ENCODE measurements at places on chromosomes 2 and 18. TPM values are rescaled to one million over a fixed set of nuclear protein-coding genes. Genes with fewer than 3 reads are reported as not detected.
A peak's percentile ranks its signal among the peaks of the same experiment; 100 is the strongest.

- no peak for DNase-seq
- no peak overlapping the region for H3K4me3 ChIP-seq
- H3K36me3 ChIP-seq, result no peaks in the 10 kb centered on the region
- H3K4me1 ChIP-seq, result no peaks in the 10 kb centered on the region
- H3K27me3 ChIP-seq, result no peaks in the 10 kb centered on the region
These were observed 162.3 kb downstream of the PHLPP1 start for GRCh38 chr18:62877411-62878221.

GRCh38 chr2:67528320-67528719 lies 131.2 kb downstream of the ETAA1 start:
- no peaks in the 10 kb centered on the region for H3K36me3 ChIP-seq
- DNase-seq, result no peak
- H3K27me3 ChIP-seq, result no peaks in the 10 kb centered on the region
- H3K4me3 ChIP-seq, result no peak overlapping the region
- no peak overlapping the region for H3K27ac ChIP-seq

DNA sequence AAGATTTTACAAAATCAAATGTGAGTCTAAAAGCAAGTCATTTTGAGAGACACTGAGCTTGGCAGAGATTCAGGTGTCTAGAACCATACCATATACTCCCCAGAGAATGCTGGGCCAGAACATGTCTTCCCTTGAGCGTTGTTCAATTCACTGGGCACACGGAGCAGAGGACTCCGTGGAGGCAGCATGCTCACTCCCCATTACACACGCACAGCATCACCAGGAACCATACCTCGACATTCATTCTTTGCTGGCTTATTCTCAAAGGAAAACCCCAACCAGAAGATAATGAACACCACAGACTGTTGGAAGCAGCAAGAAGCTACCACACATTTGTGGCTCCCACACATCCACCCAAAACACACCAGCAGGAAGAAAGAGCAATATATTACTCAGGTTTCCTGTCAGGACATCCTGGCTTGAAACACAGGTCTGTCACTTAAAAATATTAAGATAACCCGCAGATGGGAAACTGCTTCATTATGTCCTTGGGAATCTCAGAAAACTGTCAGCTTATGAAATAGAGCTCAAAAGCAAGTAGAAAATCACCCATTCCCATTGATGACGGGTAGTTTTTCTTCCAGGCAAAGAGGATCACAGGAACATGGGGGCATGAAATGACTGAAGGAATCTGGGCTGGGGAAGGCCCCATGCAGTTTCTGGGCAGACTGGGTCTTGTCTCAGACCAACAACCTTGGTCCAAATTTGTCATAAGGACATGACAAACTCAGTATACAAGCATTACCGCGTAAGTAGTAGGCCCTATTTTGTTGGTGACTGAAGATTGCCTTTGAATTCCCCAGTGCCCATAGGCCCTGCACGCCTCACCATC lies 46.4 kb downstream of the PCBP1 start:
- no peaks in the 10 kb centered on the region for H3K36me3 ChIP-seq
- H3K4me1 ChIP-seq, result peaks cover 95% of the 10 kb centered on the region

GRCh38 chr2:16142383-16143361 lies 202.3 kb downstream of the MYCN start:
- H3K27me3 ChIP-seq, result no peaks in the 10 kb centered on the region
- no peak overlapping the region for H3K27ac ChIP-seq
- H3K36me3 ChIP-seq, result no peaks in the 10 kb centered on the region

- no peak overlapping the region for H3K4me3 ChIP-seq
- no peak for DNase-seq
- no peaks in the 10 kb centered on the region for H3K36me3 ChIP-seq
- no peaks in the 10 kb centered on the region for H3K4me1 ChIP-seq
- H3K27ac ChIP-seq, result no peak overlapping the region
These were observed 242.4 kb upstream of the TANK start for GRCh38 chr2:160917850-160918249.

- H3K4me3 ChIP-seq, result no peak overlapping the region
- no peaks in the 10 kb centered on the region for H3K27me3 ChIP-seq
- H3K27ac ChIP-seq, result no peak overlapping the region
- DNase-seq, result no peak
- no peaks in the 10 kb centered on the region for H3K36me3 ChIP-seq
These were observed 28.2 kb upstream of the YWHAQ start for GRCh38 chr2:9658972-9659371.

DNA sequence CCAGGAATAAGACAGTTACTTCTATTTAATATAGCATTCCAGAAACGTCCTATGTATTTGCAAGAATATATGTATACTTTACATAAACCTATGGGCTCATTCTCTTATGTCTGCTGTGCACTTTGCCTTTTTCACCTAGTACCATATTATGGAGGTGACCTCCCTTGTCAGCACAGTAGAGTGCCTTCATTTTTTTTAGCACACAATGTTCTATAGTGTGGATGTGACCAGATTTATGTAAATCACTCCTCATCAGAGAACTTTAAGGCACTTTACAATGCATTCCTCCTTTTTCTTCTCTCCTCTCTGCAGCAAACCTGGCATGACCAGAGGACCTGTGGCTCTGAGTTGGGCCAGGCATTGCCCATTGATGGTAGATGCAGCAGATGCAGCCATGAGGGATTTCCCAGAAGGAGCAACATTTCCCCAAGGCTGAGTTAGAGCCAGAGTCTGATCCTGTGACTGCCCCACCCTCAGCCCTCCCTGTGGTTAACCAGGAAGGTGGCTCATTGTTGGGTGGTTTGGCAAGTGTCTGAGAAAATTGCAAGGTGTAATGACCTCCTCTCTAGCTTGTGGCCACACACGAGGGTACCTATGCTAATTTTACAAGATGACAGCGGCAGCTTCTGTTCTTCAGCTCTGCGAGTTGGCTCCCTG lies 76.5 kb upstream of the DLX2 start:
- H3K27ac ChIP-seq, result no peak overlapping the region
- H3K27me3 ChIP-seq, result no peaks in the 10 kb centered on the region
- no peaks in the 10 kb centered on the region for H3K4me1 ChIP-seq

- no peak overlapping the region for H3K4me3 ChIP-seq
- H3K36me3 ChIP-seq, result no peaks in the 10 kb centered on the region
- H3K27ac ChIP-seq, result no peak overlapping the region
- no peaks in the 10 kb centered on the region for H3K27me3 ChIP-seq
These were observed 487.6 kb downstream of the PIK3C3 start for GRCh38 chr18:42442656-42443055.

GRCh38 chr2:75503048-75503607 lies 57.6 kb downstream of the EVA1A start:
- DNase-seq, result no peak
- no peaks in the 10 kb centered on the region for H3K27me3 ChIP-seq
- no peak overlapping the region for H3K27ac ChIP-seq
- H3K4me1 ChIP-seq, result no peaks in the 10 kb centered on the region

DNA sequence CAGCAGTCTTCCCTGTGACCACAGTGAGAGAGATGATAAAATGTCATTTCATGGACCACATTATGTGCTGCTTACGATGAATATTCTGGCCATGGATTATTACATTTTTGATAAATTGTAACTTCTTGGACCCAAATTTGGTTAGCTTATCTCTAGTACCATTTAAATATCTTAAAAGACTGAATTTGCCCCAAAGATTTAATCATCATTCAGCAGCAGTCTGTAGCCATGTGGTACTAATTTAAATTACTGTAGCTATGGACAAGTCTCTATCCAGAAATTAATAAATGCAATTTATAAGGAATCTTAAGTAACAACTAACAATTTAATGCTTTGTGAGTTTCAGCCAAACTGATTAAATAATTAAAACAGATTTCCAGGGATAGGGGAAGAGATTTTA lies 644.9 kb upstream of the FANCL start:
- H3K27ac ChIP-seq, result no peak overlapping the region
- H3K4me3 ChIP-seq, result no peak overlapping the region
- no peak for DNase-seq

GRCh38 chr18:31261792-31262582 lies 56.0 kb upstream of the DSG1 start:
- no peaks in the 10 kb centered on the region for H3K4me1 ChIP-seq
- no peak for DNase-seq
- no peaks in the 10 kb centered on the region for H3K36me3 ChIP-seq
- H3K27ac ChIP-seq, result no peak overlapping the region
- H3K27me3 ChIP-seq, result no peaks in the 10 kb centered on the region

DNA sequence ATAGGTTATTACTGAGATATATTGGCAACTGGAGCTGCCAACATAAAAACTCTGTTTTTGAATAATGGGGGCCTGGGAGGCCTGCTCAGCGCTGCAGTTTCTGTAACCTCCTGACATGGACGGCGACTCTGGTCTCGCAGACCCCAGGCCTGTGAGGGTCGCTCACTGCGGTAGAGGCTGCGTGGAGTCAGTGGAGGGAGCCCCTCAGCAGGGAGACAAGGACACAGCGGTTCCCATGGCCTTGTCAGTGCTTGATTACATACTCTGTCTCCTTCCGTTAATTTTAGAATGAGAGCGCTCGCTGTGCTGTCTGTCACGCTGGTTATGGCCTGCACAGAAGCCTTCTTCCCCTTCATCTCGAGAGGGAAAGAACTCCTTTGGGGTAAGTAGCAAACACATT lies 858 bp downstream of the TPO start:
- no peaks in the 10 kb centered on the region for H3K27me3 ChIP-seq
- peak overlapping the region; percentile 59 for H3K4me3 ChIP-seq
- no peaks in the 10 kb centered on the region for H3K4me1 ChIP-seq
- peak overlapping the region; percentile 69 for H3K27ac ChIP-seq
- no peaks in the 10 kb centered on the region for H3K36me3 ChIP-seq

DNA sequence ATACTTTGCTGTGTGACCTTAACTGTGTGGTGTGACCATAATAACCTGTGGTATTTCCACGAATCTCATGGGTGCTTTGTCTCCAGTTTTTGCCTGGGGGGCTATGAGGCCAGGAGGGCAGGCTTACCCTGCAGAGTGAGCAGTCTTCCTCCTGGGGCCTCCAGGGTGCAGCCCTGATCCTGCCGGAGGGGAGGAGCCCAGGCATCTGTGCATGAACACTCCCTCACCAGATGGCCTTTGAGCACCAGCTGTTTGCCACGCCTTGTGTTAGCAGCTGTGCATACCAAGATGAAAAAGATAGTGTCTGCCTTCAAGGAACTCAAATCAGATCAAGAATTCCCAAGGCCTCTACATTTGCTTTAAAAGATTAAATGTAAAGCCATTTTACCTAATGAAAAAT lies 75.0 kb upstream of the RBM44 start:
- H3K27ac ChIP-seq, result no peak overlapping the region
- H3K4me3 ChIP-seq, result no peak overlapping the region
- DNase-seq, result no peak
- no peaks in the 10 kb centered on the region for H3K27me3 ChIP-seq

- peaks cover 16% of the 10 kb centered on the region for H3K4me1 ChIP-seq
- H3K4me3 ChIP-seq, result no peak overlapping the region
- H3K27ac ChIP-seq, result no peak overlapping the region
- H3K36me3 ChIP-seq, result peaks cover 51% of the 10 kb centered on the region
These were observed 4.5 kb downstream of the ANKRD39 start for GRCh38 chr2:96853321-96853720.

- no peaks in the 10 kb centered on the region for H3K36me3 ChIP-seq
- H3K4me1 ChIP-seq, result no peaks in the 10 kb centered on the region
- no peak overlapping the region for H3K4me3 ChIP-seq
- H3K27me3 ChIP-seq, result no peaks in the 10 kb centered on the region
- DNase-seq, result no peak
- no peak overlapping the region for H3K27ac ChIP-seq
These were observed 7.4 kb upstream of the NAB1 start for GRCh38 chr2:190641469-190641868.

DNA sequence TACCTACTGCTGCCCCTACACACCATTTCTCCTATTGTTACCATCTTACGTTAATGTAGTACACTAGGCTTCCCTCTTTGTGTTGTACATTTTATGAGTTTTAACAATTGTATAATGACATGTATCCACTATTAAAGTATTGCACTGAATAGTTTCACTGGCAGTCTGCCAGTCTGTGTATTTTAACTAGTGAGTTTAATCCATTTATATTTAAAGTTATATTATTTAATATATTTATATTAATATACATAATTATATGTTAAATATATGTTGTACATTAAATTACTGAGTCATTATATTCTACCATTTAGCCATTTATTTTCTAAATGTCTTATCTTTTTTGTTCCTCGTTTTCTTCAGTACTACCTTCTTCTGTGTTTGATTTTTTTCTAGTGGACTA lies 44.8 kb upstream of the PHLPP1 start:
- no peak overlapping the region for H3K27ac ChIP-seq
- H3K27me3 ChIP-seq, result no peaks in the 10 kb centered on the region
- no peak for DNase-seq

GRCh38 chr2:11835403-11835802 lies 89.0 kb downstream of the LPIN1 start:
- H3K4me1 ChIP-seq, result peaks cover 38% of the 10 kb centered on the region
- no peak overlapping the region for H3K4me3 ChIP-seq
- no peak for DNase-seq
- H3K36me3 ChIP-seq, result no peaks in the 10 kb centered on the region
- no peaks in the 10 kb centered on the region for H3K27me3 ChIP-seq

GRCh38 chr18:27413495-27414401 lies 228.6 kb upstream of the CHST9 start:
- H3K36me3 ChIP-seq, result no peaks in the 10 kb centered on the region
- H3K4me1 ChIP-seq, result no peaks in the 10 kb centered on the region
- H3K27me3 ChIP-seq, result no peaks in the 10 kb centered on the region
- no peak for DNase-seq
- no peak overlapping the region for H3K27ac ChIP-seq
- no peak overlapping the region for H3K4me3 ChIP-seq

GRCh38 chr2:96414161-96414710 lies 78.7 kb downstream of the NCAPH start:
- H3K4me3 ChIP-seq, result no peak overlapping the region
- H3K36me3 ChIP-seq, result no peaks in the 10 kb centered on the region

- no peak for DNase-seq
- H3K4me1 ChIP-seq, result no peaks in the 10 kb centered on the region
- no peaks in the 10 kb centered on the region for H3K36me3 ChIP-seq
- no peak overlapping the region for H3K27ac ChIP-seq
- H3K4me3 ChIP-seq, result no peak overlapping the region
- H3K27me3 ChIP-seq, result no peaks in the 10 kb centered on the region
These were observed 32.8 kb downstream of the AOX1 start for GRCh38 chr2:200618590-200619021.

GRCh38 chr18:39326772-39327171 lies 1761.2 kb upstream of the CELF4 start:
- H3K27me3 ChIP-seq, result no peaks in the 10 kb centered on the region
- DNase-seq, result no peak
- no peaks in the 10 kb centered on the region for H3K4me1 ChIP-seq
- no peak overlapping the region for H3K27ac ChIP-seq

NRP2 gene
- 26.7 TPM for total RNA-seq

PRKAG3 gene
- total RNA-seq, result not detected

GRHL1 gene
- 1.3 TPM for total RNA-seq

PLGLB2 gene
- not detected for total RNA-seq

RGPD3 gene
- 1.4 TPM for total RNA-seq

DLX1 gene
- total RNA-seq, result not detected

KCNE4 gene
- 6.6 TPM for total RNA-seq
